ENCODE measurements at places on chromosomes 4 and X.

DNA sequence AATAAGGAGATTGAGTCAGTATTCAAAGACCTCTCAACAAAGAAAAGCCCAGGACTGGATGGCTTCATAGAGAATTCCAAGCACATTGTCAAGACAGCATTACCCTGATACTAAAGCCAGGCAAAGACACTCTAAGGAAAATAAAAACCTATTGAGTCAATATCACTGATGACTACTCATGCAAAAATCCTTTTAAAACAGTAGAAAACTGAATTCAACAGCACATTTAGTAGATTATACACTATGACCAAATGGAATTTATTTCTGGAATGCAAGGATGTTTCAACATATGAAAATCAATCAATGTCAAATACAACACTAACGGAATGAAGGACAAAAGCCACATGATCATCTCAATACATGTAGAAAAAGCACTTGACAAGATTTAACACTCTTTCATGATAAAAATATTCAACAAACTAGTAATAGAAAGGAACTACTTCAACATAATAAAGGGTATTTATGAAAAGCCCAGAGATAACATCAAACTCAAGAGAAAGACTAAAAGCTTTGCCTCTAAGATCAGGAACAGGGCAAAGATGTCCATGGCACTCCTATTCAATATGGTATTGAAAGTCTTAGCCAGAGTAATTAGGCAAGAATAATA lies 633.3 kb downstream of the ANKRD50 start:
- DNase-seq: peak; percentile 80

- no peak for DNase-seq
Measured at GRCh38 chrX:18674417-18674787, 2.5 kb upstream of the RS1 start.

GRCh38 chrX:13742397-13743176 lies 8.0 kb downstream of the OFD1 start:
- DNase-seq: no peak

- DNase-seq: no peak
Measured at GRCh38 chr4:1459722-1460511, 53.7 kb upstream of the NKX1-1 start.

DNA sequence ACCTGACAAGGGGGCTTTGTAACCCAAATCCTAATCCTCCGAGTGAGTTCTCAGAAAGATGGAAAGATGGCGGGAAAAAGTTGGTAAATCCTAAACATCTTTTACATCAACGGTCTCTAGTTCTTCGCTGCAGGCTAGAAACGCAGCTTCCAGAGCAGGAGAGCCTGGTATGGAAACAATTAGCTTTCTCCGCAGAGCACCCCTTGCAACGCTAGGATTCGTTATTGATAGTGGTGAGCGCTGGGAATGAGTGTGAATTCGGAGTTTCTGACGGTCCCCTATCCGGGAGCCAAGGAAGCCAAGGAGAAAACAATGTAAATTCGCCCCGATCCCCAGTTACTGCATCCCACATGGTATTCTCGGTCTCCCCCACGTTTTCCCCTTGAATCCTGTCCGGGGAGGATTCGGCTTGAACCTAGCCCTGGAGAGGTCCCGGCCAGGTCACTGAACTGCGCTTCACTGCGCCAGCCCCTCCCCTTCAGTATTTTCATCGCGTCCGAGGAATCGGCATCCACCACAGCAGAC lies 4.7 kb upstream of the NEUROG2 start:
- DNase-seq: no peak

GRCh38 chr4:73885574-73886267 lies 16.5 kb downstream of the CXCL1 start:
- DNase-seq: no peak

GRCh38 chrX:128287693-128288092 lies 235.5 kb upstream of the ACTRT1 start:
- no peak for DNase-seq

DNA sequence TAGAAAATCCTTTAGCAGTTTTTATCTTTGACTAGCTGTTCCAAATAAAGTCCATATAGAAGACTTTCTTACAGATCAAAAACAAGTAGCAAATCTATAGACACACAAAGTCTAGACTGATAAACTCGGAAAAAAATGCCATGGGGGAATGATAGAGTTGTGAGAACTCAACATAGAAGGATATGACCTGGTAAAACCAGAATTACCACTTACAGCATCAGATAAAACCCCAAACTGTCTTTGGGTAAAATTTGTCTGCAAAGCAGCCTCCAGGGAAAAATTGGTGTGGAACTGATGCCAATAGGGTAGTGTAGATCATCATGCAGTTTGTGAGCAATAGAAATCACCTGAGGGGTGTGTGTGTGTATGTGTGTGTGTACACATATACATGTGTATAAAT lies 579.1 kb downstream of the SPOCK3 start:
- no peak for DNase-seq

- DNase-seq: peak; percentile 81
Measured at GRCh38 chr4:82865592-82865991, 25.4 kb downstream of the SEC31A start.

DNA sequence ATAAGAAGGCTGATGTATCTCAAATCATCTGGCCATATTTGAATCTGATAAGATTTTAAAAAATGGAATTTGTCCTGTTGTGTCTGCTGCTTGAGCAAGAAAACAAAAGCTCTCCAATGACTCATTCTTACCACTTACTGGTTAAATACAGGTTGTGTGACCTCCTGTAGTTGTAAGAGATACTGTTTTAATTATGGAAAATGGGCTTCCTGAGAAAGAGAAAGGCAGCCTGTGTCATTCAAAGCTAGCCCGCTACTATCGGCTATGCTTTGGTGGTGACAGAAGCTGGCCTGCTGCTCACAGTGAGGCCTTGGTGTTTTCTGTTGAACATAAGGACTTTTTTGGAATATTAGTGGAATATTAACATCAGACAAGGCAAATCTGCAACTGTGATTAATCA lies 1722.1 kb upstream of the PCDH10 start:
- no peak for DNase-seq

DNA sequence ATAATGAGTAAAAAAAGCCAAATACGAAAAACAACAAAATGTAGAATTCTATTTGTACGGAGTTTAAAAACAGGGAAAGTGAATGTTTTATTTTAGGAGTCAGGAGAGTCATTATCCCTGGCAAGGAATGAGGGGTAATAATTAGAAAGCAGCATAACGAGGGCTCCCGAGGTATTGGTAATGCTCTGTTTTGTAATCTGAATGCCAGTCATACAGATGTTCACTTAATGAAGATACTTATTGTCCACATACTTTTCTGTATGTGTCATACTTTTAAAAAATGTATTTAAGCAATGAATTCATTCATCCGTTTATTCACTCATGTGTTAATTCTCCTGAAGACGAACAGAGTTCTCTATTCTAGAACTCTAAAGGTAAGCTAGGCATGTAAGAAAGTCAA lies 87.8 kb upstream of the BMP2K start:
- DNase-seq: no peak

DNA sequence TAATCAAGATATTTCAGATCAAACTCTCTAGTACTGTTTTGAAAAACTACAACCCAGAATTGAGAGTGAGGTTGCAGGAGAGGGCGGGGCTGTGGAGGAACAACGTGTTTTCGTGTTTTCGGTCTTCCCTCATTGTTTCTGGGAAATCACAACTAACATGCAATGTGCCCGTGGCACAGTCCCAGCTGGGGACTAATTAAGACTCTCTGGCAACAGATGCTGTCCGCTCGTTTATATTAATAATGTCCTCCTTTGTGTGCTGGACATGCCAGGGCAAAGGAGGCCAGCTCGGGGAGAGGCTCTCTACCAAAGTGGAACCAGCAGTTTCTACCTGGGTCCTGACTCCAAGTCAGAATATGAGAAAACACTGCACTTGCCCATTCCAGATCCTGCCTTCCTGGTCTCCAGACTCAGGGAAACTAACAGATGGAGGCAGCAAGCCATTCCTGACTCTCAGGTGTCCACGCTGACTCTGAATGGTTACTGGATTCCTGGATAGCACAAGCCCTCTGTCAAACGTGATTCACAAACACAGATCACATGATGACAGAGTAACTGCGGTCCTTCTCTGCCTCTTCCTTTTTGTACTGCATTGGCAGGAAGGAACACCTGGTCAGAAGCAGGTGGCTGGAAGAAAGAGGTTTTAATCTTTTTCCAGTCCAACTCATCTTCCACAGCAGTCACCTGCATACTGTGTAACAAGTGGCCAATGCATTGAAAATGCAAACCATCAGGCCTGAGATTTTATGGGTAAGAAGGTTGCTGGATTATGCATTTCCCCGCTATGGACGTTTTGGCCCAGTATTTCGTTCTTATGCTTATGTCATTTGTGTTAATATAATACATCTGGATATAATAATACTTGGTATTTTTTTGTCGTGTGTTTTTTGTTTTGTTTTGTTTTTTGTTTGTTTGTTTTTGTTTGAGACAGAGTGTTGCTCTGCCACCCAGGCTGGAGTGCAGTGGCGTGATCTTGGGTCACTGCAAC lies 65.0 kb downstream of the COQ2 start:
- DNase-seq: no peak

GRCh38 chr4:126888968-126889367 lies 743.8 kb upstream of the INTU start:
- DNase-seq: peak; percentile 76

DNA sequence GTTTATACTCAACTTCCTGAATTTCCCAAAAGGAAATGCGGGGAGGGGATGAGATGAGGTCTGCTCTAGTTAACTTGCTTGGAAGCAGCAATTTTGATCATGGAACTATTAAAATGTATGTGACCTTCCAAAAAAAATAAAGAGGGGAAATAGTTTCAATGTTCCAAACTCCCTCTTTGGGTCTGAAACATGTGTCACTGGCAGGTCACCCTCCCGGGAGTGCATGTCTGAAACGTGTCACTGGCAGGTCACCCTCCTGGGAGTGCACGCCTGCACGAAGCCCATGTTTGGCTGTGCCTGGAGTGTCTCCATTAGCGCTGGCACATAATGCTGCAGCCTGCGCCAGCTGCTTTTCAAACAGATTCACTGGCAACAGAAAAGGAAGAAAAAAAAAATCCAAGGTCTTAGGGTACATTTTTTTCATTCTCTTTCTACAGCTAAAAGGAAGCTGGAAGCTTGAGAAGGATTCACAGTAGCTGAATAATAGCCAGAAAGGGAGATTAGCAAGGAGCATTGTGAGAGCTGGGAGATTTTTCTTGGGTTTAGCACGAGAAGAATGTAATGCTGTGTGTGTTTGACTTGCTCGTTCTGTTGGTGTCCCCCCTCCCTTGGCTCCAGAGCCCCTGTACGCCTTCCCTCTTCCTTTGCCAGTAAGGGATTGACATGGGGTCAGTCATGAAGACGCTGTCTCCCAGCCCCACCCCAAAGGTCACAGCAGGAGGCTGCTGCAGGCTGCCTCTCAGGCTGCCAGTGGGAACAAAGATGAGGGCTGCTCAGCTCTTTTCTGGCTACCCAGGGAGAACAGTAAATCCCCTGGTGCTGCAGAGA lies 39.2 kb upstream of the TLR3 start:
- peak; percentile 60 for DNase-seq

DNA sequence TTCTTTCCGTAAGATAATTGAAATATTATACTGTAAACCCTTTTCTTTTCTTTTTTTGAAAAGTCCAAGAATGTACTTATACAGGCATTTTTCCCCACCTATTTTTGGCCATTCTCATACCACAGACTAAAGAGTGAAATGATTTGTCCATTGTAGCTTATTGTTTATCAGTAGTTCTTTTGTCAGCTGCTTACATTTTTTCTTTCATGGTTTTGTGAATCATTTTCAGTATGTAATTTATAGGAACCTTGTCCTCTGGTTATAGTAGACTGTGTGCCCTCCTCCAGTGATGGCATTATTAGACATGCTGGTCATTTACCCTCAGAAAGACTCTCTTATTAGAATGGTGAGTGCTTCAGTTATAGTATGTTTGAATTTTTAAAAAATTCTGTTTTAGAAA lies 56.7 kb downstream of the CCKAR start:
- no peak for DNase-seq

- peak; percentile 33 for DNase-seq
Measured at GRCh38 chrX:10098270-10098713, 58.5 kb upstream of the CLCN4 start.

- no peak for DNase-seq
Measured at GRCh38 chr4:41303372-41304118, 46.8 kb downstream of the UCHL1 start.

DNA sequence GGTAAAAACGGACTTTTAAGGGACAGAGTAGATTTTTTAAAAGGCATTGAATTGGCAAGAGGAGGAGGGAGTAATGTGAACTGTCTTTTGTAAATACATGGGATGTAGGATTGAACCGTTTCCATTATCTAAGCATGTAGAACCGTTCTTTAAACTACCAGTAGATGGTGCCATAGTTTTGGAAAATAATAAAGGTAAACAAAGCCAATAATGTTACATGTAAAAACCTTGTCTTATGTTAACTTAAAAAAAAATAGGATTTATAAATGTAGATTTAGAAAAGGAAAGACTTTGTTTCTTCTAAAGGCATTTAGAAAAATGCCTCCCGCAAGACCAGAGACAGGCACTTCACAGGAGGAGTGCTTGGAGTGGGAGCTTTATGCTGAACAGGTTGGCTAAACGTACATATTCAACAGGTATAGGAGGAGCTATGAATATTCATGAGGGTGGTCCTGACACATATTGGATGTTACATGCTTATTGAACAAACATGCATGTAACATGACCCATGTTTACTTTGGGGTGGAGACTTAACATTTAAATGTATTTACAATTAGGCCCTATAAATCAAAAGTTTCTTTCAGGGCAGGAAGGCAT lies 45.5 kb upstream of the FAM241A start:
- DNase-seq: peak; percentile 59

- no peak for DNase-seq
Measured at GRCh38 chr4:143407474-143407873, 70.8 kb downstream of the GAB1 start.

DNA sequence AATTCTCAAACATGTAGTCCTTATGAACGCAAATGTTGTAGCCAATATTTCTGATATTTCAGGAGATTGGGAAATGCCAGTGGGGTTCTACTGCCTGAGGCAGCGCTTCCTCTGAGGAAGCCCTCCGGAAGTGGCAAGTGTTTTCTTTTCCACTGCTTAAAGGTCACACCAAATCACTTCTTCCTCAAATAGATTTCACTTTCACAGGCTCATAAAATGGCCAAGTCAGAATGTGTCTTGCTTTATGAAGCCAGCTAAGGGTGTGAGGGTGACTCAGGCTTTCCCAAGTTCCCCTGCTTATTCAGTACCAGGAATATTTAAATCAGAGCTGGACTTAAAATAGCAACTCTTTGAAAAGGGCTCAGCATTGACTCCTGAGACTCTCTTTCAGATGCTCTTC lies 514.2 kb upstream of the DIPK2B start:
- peak; percentile 62 for DNase-seq

DNA sequence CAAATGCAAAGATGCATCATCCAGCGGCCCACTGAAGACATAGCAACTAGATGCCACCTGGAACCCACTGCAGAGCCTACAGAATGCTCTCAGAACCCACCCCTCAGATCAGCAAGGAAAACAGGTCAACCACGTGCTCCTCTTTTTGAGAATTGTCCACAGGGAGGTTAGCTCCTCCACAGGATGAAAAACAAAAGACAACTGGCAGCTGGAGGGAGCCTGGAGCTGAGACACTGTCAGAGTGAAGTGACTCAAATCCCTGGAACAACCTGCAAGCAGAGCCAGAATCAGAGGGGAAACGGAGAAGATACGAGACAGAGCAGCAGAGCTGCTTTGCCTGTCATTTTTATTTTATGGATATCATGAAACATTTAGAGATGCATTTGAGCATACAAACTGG lies 277.6 kb downstream of the GASK1B start:
- DNase-seq: no peak

- no peak for DNase-seq
Measured at GRCh38 chr4:26375551-26375950, 54.7 kb downstream of the RBPJ start.
